ENCODE measurements at places on chromosomes 3 and 15. TPM values are rescaled to one million over a fixed set of nuclear protein-coding genes. Genes with fewer than 3 reads are reported as not detected.

The FSTL1 gene
- total RNA-seq: 0.39 TPM

GRCh38 chr3:27905625-27906024 lies 183.5 kb upstream of the EOMES start:
- DNase-seq: no peak

The TRIM71 gene
- total RNA-seq: 0.02 TPM

GRCh38 chr3:154568064-154568463 lies 138.1 kb upstream of the GPR149 start:
- DNase-seq: no peak

DNA sequence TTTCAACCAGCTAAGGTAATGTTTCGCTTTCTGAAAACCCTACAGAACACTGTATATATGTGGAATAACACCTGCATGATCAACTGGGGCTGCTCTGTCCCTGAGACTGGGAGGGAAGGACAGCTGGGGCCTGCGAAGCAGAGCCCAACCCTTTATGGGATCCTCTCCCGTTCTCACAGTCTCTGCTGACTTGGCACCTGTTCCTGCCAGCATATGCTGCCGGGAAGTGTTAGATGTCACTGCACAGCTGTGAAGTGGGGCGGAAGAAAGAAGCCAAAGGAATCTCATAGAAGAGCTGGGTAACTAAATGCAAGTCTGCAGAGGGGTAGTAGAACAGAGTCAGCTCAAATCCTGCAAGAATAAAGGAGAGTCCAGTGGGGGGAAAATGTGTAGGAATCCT lies 29.6 kb downstream of the LRRC3B start:
- no peak for DNase-seq

GRCh38 chr15:85788771-85789495 lies 5.8 kb downstream of the KLHL25 start:
- DNase-seq: peak; percentile 51

GRCh38 chr3:11690863-11691766 lies 47.4 kb upstream of the VGLL4 start:
- no peak for DNase-seq

The MORC1 gene
- not detected for total RNA-seq

GRCh38 chr15:96058103-96058851 lies 272.2 kb upstream of the NR2F2 start:
- no peak for DNase-seq

- DNase-seq: no peak
Measured at GRCh38 chr3:13615019-13615528, 66.1 kb downstream of the FBLN2 start.

- DNase-seq: no peak
Measured at GRCh38 chr3:170695486-170696064, 109.7 kb upstream of the SLC7A14 start.

DNA sequence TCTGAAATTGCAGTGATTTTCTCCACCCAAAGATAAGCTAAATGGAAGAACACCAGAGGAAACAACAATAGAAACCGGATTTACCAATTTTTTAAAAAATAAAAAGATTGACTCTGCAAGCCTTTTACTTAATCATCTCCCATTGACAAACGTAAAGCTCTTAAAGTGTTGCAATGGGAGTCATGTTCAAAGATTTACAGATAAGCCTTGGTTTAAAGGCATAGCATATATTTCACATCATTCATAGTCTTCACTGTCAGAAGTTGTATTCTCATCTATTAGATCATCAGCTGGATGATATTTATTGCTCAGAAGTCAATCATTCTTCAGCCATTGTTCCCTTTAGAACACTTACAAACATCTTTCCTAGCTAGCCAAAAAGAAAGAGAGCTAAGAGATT lies 397.6 kb downstream of the GBE1 start:
- no peak for DNase-seq

- no peak for DNase-seq
Measured at GRCh38 chr3:143707848-143708247, 140.4 kb downstream of the SLC9A9 start.

- no peak for DNase-seq
Measured at GRCh38 chr3:138463724-138464490, 29.5 kb downstream of the ESYT3 start.

The CLSTN2 gene
- total RNA-seq: not detected

The DNASE1L3 gene
- not detected for total RNA-seq

The CIDEC gene
- not detected for total RNA-seq

DNA sequence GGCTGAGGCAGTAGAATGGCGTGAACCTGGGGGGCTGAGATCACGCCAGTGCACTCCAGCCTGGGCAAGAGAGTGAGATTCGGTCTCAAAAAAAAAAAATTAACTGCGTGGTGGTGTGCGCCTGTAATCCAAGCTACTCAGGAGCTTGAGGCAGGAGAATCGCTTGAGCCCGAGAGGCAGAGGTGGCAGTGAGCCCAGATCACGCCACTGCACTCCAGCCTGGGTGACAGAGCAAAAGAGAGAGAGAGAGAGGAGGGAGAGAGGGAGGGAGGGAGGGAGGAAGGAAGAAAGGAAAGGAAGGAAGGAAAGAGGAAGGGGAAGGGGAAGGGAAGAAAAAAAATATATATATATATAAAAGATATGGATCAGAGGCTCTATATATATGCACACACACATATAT lies 6.0 kb downstream of the TM4SF19 start:
- no peak for DNase-seq

DNA sequence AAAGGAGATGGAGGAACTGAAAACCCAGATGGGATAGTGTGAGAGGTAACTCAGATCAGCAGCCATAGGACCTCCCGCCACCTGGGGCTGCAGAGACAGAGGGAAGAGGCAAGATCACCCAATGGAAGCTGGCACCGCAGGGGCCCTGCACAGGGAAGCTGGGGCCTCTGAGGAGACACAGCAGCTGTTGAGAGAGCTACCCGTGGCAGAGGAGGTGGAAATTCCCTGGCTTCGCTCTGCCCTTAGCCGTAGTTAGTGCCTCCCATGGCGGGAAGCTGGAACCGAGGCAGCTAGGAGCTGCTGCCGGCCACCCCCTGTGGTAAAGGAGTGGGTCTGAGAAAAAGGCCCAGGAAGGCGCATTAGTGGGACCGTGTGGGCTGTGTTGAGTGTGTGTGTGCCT lies 18.0 kb upstream of the PLXNA1 start:
- DNase-seq: no peak

DNA sequence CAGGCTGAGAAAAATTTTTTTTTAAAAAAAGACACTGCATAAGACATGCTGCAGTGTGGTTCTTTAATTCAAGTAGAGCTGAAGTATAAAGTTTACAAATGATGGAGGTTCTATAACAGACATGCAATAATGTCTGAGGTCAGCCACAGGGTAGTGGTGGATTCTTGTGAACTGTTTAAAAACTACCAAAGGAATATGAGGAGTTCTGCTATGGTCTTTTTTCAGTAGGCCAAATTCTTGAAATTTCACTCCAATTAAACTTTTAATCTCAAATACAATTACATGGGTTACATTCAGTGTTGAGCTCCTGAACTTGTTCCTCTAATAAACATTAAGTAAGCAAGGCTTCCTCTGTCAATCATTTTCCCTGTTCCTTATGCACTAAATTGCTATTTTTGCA lies 122.7 kb downstream of the PLD1 start:
- DNase-seq: no peak

DNA sequence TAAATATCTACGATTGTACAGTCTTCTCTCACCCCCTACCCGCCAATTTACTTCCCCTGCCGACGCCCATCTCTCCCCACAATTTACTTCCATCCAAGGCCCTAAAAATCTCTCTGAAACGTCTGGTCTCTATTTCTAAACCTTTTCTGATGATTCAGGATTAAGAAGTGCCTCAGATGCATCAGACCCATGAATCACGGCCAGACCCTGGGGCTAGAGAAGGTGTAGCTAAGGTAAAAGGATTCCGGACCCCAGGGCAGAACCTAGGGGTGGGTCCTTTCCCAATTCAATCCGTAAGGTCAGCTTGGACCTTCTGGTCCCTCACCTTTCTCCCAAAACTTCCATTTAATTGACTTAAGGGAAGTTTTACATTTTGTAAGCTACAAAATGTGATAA lies 46.4 kb downstream of the LRIG1 start:
- no peak for DNase-seq

GRCh38 chr3:120497336-120497735 lies 46.5 kb upstream of the FSTL1 start:
- DNase-seq: no peak

- DNase-seq: no peak
Measured at GRCh38 chr3:34011171-34012101, 213.0 kb downstream of the PDCD6IP start.

GRCh38 chr15:36365963-36366362 lies 213.5 kb upstream of the CDIN1 start:
- DNase-seq: no peak

DNA sequence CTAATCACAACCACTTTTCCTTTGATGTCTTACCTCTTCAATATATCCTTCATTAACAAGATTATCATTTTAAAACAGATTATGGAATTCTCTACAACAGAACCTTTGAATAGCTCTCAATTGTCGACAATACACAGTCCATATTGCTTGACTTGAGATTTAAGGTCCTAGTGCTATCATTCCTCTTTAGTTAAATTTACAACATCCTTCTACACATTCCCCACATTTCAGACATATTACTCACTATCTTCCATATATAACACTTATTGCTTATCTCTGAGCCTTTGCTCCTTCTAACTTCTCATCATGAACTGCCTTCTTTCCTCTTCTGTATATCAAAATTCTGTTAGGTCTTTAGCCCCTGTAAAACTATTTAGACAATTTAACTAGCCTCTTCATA lies 247.0 kb downstream of the STXBP5L start:
- DNase-seq: no peak

- no peak for DNase-seq
Measured at GRCh38 chr3:94362393-94362792, 299.5 kb downstream of the NSUN3 start.

The EBLN2 gene
- 7.4 TPM for total RNA-seq

The IFT57 gene
- 25.5 TPM for total RNA-seq

The LRTM1 gene
- total RNA-seq: not detected

GRCh38 chr3:126748701-126749546 lies 44.9 kb downstream of the CHCHD6 start:
- no peak for DNase-seq

The ATP2C1 gene
- 60.8 TPM for total RNA-seq

The LEKR1 gene
- 1.1 TPM for total RNA-seq

DNA sequence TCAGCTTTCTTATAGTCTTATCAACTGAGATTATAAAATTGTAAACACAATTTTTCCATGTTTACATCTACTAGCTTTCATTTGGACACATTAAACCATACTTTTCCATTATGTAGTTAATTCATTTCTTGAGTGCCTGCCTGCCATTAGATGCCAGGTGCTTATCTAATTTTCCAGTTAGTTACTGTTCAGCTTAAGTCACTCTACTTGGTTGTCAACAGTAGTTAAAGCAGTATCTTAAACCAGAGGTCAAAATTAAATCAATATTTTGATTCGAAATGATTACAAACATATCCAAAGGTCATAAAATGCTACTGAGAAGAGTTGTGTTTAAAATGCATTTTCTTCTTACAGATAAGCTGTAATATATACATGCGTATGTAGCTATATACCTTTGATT lies 56.2 kb upstream of the UBP1 start:
- DNase-seq: no peak

The NUTM1 gene
- not detected for total RNA-seq

- DNase-seq: no peak
Measured at GRCh38 chr15:90386221-90386620, 1.8 kb upstream of the IQGAP1 start.

- no peak for DNase-seq
Measured at GRCh38 chr3:194121891-194122631, 13.9 kb upstream of the HES1 start.

DNA sequence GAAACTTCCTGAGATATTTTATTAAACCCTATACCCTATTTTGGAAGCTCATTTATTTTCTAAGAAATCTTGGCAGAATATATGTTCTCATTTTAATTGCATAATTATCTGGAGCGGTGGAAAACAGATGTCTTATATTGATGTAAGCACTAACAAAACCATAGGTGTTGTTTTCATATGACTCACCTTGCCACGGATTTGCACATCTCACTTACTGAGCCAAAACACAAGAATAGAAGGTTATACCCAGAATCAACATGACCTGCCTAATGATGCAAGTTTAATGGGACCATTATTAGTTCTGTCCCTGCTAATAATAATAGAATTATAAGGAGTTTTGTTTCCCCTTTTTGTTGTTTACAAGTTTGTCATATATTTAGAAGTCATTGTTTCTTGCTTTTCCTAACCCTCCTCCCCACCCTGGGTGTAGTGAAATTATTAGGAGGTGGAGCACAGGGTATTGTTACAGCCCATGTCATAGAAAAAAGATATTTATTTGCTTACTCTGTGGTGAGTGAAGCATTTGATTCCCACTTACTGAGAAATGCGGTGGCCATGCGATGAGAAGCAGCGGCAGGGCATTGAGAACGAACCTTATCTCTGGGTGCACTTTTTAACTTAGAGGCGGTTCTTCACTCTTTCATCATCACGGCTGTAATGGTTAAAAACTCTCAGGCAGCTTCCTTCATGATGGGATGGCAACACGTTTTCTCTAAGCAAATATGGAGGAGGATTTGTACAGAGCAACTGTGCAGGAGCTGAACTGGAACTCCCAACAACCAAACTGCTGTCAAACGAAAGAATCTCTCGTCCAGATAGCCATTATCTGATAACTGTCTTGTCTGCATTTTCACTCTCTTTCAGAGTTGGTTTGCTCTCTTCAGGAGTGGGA lies 521 bp downstream of the IL5RA start:
- DNase-seq: no peak

GRCh38 chr15:36432161-36432560 lies 147.3 kb upstream of the CDIN1 start:
- no peak for DNase-seq

- DNase-seq: no peak
Measured at GRCh38 chr3:114634635-114635034, 340.8 kb downstream of the TIGIT start.
